Activated T-helper 2 cell treated with anti-CD3 and anti-CD28 coated beads, Interferon-gamma antibody, Interleukin-2, Interleukin-4, amounts not matched to agents 10 μg/mL and 5 μg/mL and 100 μg/mL, durations not matched to agents 14 hours and 24 hours and 36 hours (primary cell): ENCODE measurements at places on chromosomes 2 and 18. TPM values are rescaled to one million over a fixed set of nuclear protein-coding genes. Genes with fewer than 3 reads are reported as not detected.

GRCh38 chr2:76678383-76679024, 843.7 kb downstream of the LRRTM4 start:
- H3K36me3 ChIP-seq = no peaks in the 10 kb centered on the region
- H3K4me1 ChIP-seq = no peaks in the 10 kb centered on the region
- no peak overlapping the region for H3K27ac ChIP-seq
- no peak overlapping the region for H3K4me3 ChIP-seq

GRCh38 chr18:8721094-8721669, 15.8 kb downstream of the MTCL1 start:
- no peak overlapping the region for H3K4me3 ChIP-seq
- no peaks in the 10 kb centered on the region for H3K4me1 ChIP-seq
- H3K36me3 ChIP-seq = no peaks in the 10 kb centered on the region
- no peak for DNase-seq
- H3K27me3 ChIP-seq = peaks cover 10% of the 10 kb centered on the region
- H3K27ac ChIP-seq = no peak overlapping the region

- H3K36me3 ChIP-seq = no peaks in the 10 kb centered on the region
- H3K4me1 ChIP-seq = peaks cover 3% of the 10 kb centered on the region
- H3K27ac ChIP-seq = no peak overlapping the region
- H3K27me3 ChIP-seq = peaks cover 7% of the 10 kb centered on the region
- no peak overlapping the region for H3K4me3 ChIP-seq
Observed at GRCh38 chr18:41932899-41933298, 22.1 kb upstream of the PIK3C3 start.

GRCh38 chr18:62409821-62410220, 84.7 kb downstream of the TNFRSF11A start:
- no peak overlapping the region for H3K4me3 ChIP-seq
- peaks cover 11% of the 10 kb centered on the region for H3K36me3 ChIP-seq
- peaks cover 26% of the 10 kb centered on the region for H3K4me1 ChIP-seq
- H3K27ac ChIP-seq = no peak overlapping the region

DNA sequence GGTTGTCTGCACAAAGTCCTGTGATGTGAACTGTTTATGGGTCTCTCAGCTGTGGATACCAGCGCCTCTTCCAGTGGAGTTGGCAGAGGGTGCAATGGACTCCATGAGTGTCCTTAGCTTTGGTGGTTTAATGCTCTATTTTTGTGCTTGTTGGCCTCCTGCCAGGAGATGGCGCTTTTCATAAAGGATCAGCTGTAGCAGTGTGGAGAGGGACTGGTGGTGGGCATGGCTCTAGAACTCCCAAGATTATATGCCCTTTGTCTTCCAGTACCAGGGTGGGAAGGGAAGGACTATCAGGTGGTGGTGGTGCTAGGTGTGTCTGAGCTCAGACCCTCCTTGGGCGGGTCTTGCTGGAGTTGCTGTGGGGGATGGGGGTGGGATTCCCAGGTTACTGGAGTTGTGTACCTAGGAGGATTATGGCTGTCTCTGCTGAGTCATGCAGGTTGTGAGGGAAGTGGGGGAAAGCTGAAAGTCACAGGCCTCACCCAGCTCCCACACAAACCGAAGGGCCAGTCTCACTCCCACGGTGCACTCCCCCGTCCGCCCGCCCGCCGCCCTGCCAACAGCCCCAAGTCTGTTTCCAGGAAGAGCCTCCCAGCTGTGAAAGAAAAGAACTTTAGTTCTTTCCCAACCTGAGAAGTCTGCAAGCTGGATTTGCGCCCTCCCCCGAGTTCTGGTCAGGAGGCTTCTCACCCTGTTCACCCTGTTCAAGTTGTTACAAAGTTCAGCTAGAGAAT, 108.1 kb downstream of the MARCO start:
- no peaks in the 10 kb centered on the region for H3K4me1 ChIP-seq
- H3K36me3 ChIP-seq = no peaks in the 10 kb centered on the region
- H3K27me3 ChIP-seq = peaks cover 4% of the 10 kb centered on the region
- no peak overlapping the region for H3K27ac ChIP-seq
- DNase-seq = no peak

- H3K27me3 ChIP-seq = peaks cover 14% of the 10 kb centered on the region
- H3K27ac ChIP-seq = peak overlapping the region; percentile 92
- no peak for DNase-seq
- peak overlapping the region; percentile 99 for H3K4me3 ChIP-seq
- peaks cover 33% of the 10 kb centered on the region for H3K4me1 ChIP-seq
- no peaks in the 10 kb centered on the region for H3K36me3 ChIP-seq
Observed at GRCh38 chr2:15561574-15562344, 625 bp upstream of the NBAS start.

DNA sequence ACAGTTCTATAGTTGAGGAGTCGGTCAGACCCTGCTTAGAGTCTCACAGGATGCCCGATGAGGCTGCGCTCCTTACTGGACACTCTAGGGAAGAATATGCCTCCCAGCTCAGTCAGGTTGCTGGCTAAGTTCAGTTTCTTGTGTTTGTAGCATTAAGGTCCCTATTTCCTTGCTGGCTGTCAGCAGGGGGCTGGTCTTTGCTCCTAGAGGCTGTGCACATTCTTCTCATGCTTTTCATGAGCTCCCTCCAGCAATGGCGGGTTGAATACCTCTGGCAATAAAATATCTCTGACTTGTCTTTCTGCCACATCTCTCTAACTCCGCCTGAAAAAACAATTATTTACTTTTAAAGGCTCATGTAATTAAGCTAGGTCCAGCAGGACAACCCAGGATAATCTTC, 79.4 kb upstream of the DNAJC10 start:
- no peaks in the 10 kb centered on the region for H3K36me3 ChIP-seq
- H3K4me3 ChIP-seq = no peak overlapping the region
- H3K27me3 ChIP-seq = peaks cover 8% of the 10 kb centered on the region

DNA sequence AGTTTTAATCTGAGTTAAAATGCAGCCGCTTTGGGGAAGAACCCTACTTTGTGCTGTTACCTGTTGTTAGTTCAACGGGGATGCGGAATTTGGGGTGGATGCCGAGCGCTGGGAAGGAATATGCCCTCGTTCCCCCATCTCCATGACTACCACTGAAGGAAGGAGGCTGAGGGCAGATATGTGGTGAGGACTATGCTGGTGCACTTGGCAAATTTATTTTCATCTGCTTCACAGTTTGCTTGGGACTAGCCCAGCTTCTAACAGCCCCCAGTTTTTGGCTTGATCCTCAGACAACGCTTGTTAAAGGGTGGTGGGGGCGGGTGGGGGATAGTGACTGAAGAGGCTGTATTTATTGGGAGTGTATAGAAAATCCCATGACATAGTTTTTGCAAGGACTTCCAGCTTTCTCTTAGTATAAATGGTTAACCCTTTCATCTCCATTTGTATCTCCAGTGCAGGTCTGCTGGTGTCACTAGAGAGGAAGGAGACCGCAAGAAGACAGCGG, 100.8 kb downstream of the COLEC12 start:
- H3K4me3 ChIP-seq = no peak overlapping the region

- no peak overlapping the region for H3K27ac ChIP-seq
- no peak for DNase-seq
- H3K4me1 ChIP-seq = no peaks in the 10 kb centered on the region
- H3K4me3 ChIP-seq = no peak overlapping the region
- H3K36me3 ChIP-seq = peaks cover 7% of the 10 kb centered on the region
- no peaks in the 10 kb centered on the region for H3K27me3 ChIP-seq
Observed at GRCh38 chr18:75285876-75286275, 75.3 kb downstream of the TSHZ1 start.

DNA sequence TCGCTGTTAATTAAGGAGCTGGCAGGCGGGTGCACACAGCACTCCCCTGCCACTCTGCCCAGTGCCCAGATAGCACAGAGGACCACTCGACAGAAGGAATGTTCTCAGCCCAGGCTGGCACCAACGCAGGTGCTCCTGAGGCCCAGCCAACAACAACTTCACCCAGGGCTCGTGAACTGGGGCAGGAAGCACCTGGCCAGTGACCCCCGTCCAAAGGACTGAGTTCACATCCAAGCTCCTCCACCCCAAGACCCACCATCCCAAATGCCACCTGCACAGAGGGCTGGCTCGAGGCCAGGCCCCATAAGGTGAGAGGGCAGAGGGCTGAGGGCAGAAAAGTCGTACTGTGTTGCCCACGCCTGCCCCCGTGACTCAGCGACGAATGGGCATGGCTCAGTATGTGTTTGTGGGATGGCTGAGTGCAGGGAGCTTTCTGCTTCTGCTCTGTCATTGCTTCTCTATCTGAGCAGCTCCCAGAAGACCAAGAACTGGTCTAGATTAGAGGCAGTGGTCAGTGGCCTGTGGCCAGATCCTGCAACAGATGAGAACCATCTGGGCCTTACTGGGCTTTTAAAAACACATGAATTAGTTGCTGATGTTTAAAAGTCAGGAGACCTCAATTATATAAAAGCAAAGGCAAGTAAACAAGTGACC, 68.4 kb downstream of the POLR1A start:
- peak overlapping the region; percentile 98 for H3K27ac ChIP-seq
- H3K36me3 ChIP-seq = peaks cover 94% of the 10 kb centered on the region
- peak overlapping the region; percentile 55 for H3K4me3 ChIP-seq
- DNase-seq = no peak

GRCh38 chr2:74304332-74305148, 38.7 kb downstream of the SLC4A5 start:
- peaks cover 2% of the 10 kb centered on the region for H3K27me3 ChIP-seq
- H3K4me1 ChIP-seq = no peaks in the 10 kb centered on the region
- H3K27ac ChIP-seq = no peak overlapping the region
- H3K4me3 ChIP-seq = no peak overlapping the region

DNA sequence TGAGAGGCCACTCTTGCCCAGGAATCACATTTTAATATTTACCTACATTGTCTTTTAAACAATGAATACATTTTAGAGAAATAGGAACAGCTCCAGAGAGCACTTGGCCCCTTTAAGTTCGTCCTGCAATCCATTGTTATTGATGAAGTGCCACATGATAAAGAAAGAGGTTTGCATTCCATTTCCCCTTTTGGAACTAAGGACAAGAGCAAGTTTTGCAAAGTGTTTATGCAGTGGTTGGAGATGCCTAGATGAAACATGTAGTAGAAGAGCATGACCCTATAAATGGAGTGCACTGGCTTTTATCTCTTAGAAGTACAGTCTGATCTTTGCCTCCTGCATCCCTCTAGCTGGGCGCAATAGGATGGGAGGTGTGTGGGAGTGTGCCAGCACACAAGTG, 118.7 kb upstream of the CNTNAP5 start:
- H3K27me3 ChIP-seq = no peaks in the 10 kb centered on the region
- no peak overlapping the region for H3K27ac ChIP-seq
- DNase-seq = no peak
- no peak overlapping the region for H3K4me3 ChIP-seq
- H3K4me1 ChIP-seq = no peaks in the 10 kb centered on the region

DNA sequence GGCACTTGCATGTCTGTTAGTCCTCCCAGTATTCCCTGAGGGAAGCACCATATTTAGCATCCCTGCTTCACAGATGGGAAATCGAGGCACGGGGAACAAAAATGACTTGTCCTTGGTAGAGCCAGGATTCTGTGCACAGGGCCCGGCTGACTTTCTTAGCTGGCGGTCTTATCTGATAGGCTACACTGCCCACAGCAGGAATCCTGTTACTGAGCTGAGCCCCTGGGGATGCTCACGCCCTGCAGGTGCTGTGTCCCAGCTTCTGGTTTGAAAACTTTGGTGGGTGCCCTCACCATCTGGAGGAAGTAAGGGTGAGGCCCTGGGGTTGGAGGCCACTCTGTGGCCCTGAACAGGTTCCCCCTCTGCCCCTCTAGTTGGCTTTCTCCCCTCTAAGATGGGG, 68.4 kb upstream of the MCFD2 start:
- no peak overlapping the region for H3K4me3 ChIP-seq
- H3K27me3 ChIP-seq = no peaks in the 10 kb centered on the region
- peak overlapping the region; percentile 93 for H3K27ac ChIP-seq

DNA sequence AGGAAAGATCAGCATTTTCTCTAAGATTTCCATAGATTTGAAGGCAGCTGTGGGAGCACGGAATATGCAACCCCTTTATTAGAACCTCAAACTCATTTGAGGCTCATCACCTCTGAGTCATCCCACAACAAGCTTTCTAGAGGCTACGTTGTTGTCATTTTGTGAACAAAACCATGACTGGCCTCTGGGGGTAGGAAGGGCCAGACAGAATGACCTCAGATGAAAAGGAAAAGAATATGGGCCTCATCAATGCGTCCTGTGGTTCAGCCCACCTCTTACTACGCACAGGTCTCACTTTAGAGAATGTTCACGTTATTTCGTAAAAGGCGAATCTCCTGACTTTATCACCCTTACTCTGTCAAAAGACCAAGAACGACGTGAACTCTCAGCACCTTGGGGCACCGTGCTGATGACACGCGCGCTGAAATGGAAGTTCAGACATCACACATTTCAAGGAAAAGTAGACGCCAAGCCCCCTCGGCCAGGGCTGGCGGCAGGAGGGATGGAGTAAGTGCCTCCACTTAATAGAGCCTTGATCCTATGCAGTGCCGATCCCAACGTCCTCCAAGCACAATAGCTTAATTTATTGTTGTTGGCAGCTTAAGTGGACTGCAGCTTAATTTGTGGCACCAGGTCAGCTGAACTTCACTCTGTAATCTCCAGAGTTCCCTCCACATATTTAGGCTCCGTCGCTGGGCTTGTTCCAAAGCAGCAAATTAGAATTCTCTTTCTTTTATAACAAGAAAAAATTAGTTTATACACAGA, 208.3 kb downstream of the EIPR1 start:
- peaks cover 15% of the 10 kb centered on the region for H3K36me3 ChIP-seq
- no peak overlapping the region for H3K4me3 ChIP-seq
- H3K27ac ChIP-seq = no peak overlapping the region
- no peaks in the 10 kb centered on the region for H3K4me1 ChIP-seq

CHAC2 gene
- total RNA-seq = 22.4 and 25.3 TPM in 2 replicates

UGT1A7 gene
- not detected in 2 replicates for total RNA-seq

MLPH gene
- total RNA-seq = not detected in 2 replicates

ATP6V1C2 gene
- 0.07 TPM in 1 of 2 replicates, not detected in the other for total RNA-seq

COQ10B gene
- total RNA-seq = 19.9 and 20.8 TPM in 2 replicates

ALPI gene
- total RNA-seq = not detected in 2 replicates

PLGLB1 gene
- total RNA-seq = 2.1 and 2.2 TPM in 2 replicates

PRSS56 gene
- total RNA-seq = not detected in 2 replicates
